NCI-H1436 (cell line): ENCODE measurements at places on chromosomes 5 and 9.

DNA sequence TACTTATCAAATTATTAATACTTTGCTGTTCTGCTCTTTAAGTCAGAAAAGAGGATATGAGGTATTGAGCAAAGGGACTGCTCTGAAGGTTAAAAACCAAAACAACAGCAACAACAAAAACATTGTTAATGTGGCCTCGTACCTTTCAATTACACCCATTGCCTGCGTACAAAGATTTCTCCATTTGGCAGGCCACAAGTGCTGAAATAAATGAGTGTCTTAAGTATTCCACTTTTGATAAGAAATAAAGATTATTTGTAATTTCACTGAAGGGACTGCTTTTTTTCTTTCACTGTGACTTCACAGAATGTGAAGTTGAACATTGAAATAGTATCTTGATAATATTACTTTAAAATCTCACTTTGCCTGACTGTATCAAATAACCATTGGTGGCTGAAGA is 163.2 kb upstream of the MRPS30 start:
- DNase-seq = no peak

GRCh38 chr9:69719367-69719766 is 40.4 kb downstream of the PTAR1 start:
- no peak for DNase-seq

- DNase-seq = no peak
These were observed 156.8 kb downstream of the GAPVD1 start for GRCh38 chr9:125418404-125418803.

DNA sequence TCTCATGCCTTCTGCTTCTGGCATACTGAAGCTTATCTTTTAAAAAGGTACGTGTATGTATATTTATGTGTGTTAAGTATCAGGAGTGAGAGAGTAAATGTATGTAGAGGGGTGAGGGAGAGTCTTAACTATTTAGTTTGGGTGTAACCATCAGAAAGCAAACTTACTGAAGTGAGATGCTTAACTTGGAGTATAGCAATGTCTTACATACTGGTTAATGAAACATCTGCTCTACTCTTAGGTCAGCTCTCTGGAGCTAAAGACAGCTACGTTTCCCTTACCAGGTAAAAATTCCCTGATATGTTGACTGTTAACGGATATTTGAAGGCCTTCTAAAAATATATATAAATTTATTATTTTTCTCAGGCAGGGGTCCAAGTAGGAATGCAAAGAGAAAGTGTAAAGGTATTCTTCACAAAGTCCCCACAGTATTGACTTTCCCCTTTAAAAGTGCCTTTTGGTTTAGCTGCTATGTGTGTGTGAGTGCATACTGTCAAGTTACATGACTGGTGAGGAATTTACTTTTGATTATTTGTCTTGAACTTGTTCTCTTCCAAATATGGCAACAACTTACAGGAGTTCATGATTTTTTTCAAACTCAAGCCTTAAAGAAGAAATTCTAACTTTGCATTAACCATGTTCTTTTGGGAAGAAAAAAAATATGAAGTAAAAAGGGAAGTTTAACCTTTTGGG is 12.3 kb upstream of the C5orf24 start:
- no peak for DNase-seq

- DNase-seq = no peak
These were observed 143.0 kb downstream of the RXRA start for GRCh38 chr9:134469041-134469875.

GRCh38 chr5:174327317-174327864 is 281.9 kb downstream of the NSG2 start:
- peak; percentile 29 for DNase-seq

GRCh38 chr5:149411738-149412519 is 32.8 kb upstream of the IL17B start:
- no peak for DNase-seq

- DNase-seq = peak; percentile 53
These were observed 155.5 kb upstream of the NMUR2 start for GRCh38 chr5:152560512-152561137.

DNA sequence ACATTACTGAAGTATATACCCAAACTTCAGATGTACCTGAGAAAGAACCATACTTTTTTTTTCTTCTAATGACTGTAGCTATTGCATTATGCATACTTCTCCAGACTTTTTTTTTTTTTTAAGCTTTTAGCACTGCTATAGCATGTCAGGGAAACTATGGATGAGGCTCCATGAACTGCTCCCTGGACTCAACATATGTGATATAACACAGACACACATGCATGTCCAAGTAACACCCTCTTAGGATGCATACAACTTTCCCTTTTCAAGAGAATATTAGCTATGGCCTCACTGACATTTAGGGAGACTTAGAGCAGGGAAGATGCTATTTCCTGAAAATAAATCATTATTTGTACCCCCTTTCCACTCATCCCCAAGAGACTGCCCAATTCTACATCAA is 499 bp upstream of the ASPN start:
- no peak for DNase-seq

DNA sequence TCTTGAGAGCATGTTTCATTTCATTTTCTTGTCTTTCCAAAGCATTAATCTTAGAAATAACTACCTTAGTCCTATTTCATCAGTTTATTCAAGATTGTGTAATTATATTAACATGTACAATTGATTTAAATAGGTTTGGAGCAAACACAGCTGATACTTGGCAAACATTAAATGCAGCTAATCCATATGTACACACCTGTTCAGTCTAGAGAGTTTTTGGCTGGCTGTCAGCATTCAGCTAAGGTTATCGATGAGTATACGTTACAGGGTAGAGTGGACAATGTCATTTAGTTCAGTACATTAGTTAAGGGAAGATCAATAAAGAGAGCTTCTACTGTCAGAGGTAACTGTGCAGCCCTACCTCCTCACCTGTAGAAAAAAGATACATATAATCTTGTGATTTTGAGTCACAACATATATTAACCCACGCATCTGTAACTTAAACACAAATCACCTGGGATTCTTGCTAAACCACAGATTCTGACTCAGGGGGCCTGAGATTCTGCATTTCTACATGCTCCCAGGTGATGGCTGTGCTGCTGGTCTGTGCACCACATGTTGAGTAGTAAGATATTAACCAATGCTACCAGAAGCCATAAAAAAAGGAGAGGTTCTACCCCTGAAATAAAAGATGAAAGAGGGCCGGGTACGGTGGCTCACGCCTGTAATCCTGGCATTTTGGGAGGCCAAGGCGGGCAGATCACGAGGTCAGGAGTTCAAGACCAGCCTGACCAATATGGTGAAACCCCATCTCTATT is 34.1 kb upstream of the PCA3 start:
- peak; percentile 55 for DNase-seq

DNA sequence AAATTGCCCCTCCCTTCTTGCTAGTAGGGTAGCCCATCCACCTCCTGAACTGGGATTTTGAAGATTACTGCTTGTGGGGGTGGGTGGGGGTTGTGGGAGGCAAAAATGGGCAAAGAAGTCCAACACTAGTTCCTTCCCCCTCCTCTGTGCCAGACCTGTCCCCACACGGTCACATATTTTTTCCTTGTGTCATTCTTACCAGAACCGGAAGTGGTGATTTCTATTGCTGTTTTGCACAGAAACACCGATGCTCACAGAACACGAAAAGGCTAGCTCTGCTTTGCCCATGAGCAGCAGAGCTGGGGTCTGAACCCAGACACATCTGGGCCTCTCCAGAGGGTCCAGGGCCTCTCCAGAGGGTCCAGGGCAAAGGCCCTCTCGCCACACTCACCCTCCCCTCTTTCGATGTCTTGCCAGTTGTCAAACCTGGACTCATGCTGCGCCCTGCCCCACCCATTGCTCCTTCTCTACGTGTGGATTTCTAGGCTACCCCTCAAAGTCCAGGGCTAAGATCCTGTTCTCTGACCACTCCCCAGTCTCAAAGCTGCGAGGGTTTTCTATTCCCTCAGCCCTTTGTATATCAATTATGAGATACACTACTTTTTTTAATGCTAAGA is 264.4 kb upstream of the MSX2 start:
- DNase-seq = no peak

GRCh38 chr9:23798325-23798724 is 27.7 kb downstream of the ELAVL2 start:
- no peak for DNase-seq

GRCh38 chr5:134837530-134838181 is 8.1 kb upstream of the C5orf24 start:
- no peak for DNase-seq

DNA sequence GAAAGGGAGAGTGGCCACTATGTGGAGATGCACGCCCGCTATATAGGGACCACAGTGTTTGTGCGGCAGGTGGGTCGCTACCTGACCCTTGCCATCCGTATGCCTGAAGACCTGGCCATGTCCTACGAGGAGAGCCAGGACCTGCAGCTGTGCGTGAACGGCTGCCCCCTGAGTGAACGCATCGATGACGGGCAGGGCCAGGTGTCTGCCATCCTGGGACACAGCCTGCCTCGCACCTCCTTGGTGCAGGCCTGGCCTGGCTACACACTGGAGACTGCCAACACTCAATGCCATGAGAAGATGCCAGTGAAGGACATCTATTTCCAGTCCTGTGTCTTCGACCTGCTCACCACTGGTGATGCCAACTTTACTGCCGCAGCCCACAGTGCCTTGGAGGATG is 19.8 kb downstream of the RGMB start:
- no peak for DNase-seq

GRCh38 chr9:102631559-102631958 is 363.6 kb upstream of the CYLC2 start:
- DNase-seq = no peak
